ENCODE measurements at places on chromosomes 1 and 21. TPM values are rescaled to one million over a fixed set of nuclear protein-coding genes. Genes with fewer than 3 reads are reported as not detected.

Gene G0S2
- 11.4 TPM for total RNA-seq

GRCh38 chr1:202361701-202362100, 13.2 kb downstream of the PPP1R12B start:
- no peaks in the 10 kb centered on the region for H3K27me3 ChIP-seq
- no peaks in the 10 kb centered on the region for H3K36me3 ChIP-seq
- peaks cover 2% of the 10 kb centered on the region for H3K4me1 ChIP-seq

DNA sequence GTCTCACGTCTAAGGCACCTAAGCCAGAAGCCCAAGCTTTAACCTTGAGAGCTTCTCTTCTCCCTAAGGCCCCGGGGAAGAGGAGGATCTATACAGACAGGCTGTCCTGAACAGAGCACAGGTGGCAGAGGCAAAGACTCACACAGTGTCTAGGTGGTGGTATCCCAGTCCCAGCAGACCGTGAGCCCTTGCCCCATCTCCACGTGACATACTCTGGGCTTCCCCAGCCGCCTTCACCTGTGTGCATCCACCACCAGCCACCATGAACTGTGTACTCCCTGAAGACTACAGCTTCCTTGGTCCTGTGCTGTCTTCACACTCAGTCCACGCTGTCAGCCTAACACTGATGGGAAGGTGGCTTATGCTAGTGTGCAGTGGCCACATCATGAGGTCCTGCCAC, 31.7 kb downstream of the SZT2 start:
- H3K4me3 ChIP-seq: no peak overlapping the region
- no peaks in the 10 kb centered on the region for H3K4me1 ChIP-seq
- no peak overlapping the region for H3K27ac ChIP-seq
- peaks cover 6% of the 10 kb centered on the region for H3K36me3 ChIP-seq

Gene ZNF593OS
- total RNA-seq: not detected

Gene SLC30A10
- not detected for total RNA-seq

Gene UBE4B
- total RNA-seq: 32.9 TPM

- H3K27me3 ChIP-seq: peaks cover 13% of the 10 kb centered on the region
- peaks cover 23% of the 10 kb centered on the region for H3K4me1 ChIP-seq
- no peaks in the 10 kb centered on the region for H3K36me3 ChIP-seq
- H3K4me3 ChIP-seq: no peak overlapping the region
- H3K27ac ChIP-seq: no peak overlapping the region
Observed at GRCh38 chr1:199303035-199303434, 664.2 kb downstream of the PTPRC start.

All from activated naive CD8-positive, alpha-beta T cell treated with anti-CD3 and anti-CD28 coated beads for 36 hours (primary cell).